GM23338 (cell line): ENCODE measurements at places on chromosomes 4 and X. TPM values are rescaled to one million over a fixed set of nuclear protein-coding genes. Genes with fewer than 3 reads are reported as not detected.
A peak's percentile ranks its signal among the peaks of the same experiment; 100 is the strongest.

Gene CLIC2
- polyA plus RNA-seq: 0.61 TPM in 2 replicates

Gene GPRIN3
- polyA plus RNA-seq: 0.49 and 0.74 TPM in 2 replicates

Gene DCAF4L1
- 0.37 and 0.55 TPM in 2 replicates for polyA plus RNA-seq

Gene VCX
- 0.24 and 0.66 TPM in 2 replicates for polyA plus RNA-seq

DNA sequence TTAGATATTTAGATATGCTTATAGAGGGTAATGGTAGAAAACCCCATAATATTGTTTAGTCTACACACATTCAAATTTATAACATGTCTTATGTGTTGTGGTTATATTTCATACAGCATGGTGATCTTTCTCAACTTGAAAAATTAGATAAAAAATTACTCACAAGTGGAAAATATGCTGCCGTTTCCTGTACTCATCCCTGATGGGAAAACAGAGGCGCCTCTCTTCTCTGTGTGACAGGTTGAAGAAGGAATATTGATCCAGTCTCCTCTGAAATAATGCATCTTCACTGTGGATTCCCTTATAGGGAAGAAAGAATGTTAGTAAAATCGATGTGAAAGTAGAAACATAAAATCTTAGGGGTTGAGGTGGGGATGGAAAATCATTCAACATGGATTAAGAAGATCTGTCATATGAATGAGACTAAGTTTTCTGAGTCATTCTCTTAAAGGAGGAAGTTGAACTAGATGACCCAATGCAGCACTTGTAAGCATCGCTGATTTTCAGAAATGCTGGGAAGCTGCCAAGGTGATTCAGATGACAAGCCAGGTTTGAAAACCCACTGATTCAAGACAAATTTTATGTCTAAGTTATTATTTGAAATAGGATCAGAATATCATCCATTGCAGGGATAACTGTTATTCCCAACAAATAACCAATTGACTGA, 70.7 kb downstream of the ANKRD50 start:
- no peak for DNase-seq

DNA sequence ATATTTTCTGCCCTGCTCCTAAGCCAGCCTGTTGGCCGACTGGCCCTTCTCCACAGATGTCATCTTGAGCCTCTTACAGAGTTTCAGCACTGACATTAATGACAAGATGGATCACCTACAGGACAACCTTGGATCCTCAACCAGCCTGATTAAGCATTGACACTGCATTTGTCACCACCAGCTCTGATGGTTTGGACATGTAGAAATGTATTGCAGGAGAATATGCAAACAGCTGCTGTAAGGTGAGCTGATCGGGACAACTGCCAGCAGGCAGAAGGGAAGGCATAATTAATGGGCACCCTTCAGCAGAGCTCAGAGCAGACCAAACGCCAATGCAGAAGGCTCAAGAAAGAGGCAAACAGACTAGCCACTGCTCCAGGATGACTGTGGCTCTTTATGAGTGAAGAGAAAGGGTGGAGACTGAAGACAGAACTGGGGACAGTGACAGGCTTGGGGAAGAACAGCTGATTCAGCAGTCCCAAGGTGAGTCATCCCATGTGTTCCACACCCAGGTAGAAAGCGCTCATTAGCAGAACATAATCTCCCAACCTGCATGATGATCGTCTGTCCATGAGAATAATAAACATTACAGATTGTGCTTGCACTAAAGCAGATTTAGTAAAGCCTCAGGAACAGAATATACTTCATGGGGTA, 6.7 kb downstream of the CORIN start:
- DNase-seq: no peak

DNA sequence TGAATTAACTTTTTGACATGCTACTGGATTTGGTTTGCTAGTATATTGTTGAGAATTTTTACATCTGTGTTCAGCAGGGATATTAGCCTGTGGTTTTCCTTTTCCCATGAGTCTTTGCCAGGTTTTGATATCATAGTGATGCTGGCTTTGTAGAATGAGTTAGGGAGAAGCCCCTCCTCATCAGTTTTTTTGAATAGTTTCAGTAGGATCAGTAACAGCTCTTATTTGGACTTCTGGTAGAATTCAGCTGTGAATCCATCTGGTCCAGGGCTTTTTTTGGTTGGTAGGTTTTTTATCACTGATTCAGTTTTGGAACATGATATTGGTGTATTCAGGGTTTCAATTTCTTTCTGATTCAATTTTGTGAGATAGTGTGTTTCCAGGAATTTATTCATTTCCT, 790.4 kb upstream of the GRID2 start:
- no peak for DNase-seq

- DNase-seq: peak; percentile 55
Measured at GRCh38 chr4:184765473-184766340, 31.8 kb upstream of the CENPU start.

DNA sequence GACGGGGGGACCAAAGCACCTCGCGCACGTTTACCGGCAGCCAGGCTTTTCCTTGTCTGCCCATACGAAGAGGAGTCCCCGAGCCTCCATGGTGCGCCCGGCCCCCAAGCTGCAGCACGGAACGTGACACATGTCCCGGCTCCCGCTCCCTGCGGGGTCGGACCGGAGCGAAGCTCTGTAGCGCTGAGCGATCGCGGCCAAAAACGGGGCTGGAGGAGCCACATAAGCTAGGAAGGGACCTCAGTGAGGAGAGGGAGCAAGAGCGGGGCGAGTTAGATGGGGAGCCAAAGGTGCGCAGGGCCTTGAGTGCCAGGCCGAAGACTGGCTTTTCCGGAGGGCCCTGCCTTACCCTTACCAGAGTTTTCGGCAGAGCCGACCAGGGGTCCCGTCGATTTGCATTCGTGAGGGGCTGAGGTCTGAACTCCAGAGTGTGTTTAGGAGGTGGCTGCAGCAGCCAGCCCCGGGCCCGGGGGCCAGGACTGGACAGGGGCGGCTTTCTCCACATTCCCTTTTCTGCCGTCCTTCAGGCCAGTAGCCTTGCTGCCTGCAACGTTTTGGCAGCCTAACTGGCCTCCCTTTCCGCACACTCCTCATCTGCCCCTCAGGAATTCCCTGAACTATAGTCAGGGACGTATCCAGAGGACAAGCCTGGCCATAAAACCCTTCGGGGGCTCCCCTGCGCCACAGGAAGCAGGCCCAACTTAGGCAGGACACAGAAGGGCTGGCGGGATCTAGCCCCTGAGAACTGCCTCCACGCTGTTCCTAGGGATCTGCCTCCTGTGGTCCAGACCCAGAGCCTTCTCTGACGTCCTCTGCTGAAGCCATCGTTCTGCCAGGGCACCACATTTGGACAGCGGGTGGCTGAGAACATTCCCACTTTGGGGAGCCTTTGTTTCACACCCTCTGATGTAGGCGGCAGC, 689 bp downstream of the SSR4 start:
- DNase-seq: no peak

- DNase-seq: peak; percentile 96
Measured at GRCh38 chr4:153249199-153250041, 45.2 kb downstream of the TRIM2 start.

GRCh38 chr4:8336412-8337075, 67.0 kb downstream of the HTRA3 start:
- no peak for DNase-seq

GRCh38 chr4:185800266-185800945, 11.6 kb downstream of the SORBS2 start:
- DNase-seq: no peak

DNA sequence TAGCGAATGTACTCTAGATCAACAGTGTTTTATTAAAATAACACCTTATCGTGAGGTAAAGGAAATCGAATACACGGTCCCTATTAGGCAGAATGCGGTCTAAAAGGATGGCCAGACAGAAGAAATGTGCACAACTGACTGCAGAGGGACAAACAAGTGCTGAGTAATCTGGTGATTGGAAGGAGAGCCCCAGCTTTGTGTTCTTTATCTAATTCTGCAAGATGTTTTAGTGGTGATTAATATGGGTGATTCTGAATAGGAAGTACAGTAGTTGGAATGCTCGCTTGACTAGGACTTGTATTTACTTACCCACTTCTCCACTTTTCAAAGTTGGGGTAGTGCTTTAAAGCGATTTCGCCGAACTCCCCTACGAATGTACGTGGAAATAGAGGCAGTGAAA, 1.2 kb downstream of the WDR44 start:
- DNase-seq: no peak

DNA sequence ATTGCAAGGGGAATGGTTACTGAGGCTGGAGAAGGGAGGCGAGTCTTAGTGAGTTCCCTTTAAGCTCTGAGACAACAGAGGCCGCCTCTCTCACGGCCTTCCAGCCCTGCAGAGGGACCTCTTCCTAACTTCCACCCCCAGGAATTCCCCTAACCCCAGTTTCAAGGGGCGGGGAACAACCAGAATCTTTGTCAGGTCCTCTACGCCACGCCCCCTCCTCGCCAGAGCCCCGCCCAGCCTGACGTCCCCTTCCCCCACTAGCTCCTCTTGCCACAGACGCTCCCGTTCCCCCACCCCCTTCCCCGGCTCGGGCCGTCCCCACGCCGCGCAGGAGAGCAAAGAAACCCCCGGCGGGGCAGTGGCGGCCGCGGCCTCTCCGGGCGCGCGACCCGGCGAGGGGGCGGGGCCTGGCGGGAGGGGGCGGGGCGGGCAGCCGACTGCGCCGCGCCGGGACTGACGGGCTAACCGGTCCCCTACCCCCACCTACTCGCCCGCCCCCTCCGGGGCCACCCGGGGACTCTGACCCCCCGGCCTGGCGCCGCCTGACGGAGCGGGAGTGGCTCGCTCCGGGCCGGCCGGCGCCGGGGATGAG, 12.3 kb upstream of the TMEM156 start:
- peak; percentile 98 for DNase-seq

DNA sequence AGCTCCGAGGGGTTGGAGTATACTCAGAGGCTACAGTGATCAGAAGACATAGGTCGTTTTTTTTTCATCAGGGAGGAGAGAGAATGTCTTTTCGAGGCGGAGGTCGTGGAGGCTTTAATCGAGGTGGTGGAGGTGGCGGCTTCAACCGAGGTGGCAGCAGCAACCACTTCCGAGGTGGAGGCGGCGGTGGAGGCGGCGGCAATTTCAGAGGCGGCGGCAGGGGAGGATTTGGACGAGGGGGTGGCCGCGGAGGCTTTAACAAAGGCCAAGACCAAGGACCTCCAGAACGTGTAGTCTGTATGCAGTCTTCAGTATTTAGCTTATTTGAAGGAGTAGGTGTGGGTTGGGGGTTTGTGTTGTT, 500 bp downstream of the GAR1 start:
- DNase-seq: peak; percentile 21

DNA sequence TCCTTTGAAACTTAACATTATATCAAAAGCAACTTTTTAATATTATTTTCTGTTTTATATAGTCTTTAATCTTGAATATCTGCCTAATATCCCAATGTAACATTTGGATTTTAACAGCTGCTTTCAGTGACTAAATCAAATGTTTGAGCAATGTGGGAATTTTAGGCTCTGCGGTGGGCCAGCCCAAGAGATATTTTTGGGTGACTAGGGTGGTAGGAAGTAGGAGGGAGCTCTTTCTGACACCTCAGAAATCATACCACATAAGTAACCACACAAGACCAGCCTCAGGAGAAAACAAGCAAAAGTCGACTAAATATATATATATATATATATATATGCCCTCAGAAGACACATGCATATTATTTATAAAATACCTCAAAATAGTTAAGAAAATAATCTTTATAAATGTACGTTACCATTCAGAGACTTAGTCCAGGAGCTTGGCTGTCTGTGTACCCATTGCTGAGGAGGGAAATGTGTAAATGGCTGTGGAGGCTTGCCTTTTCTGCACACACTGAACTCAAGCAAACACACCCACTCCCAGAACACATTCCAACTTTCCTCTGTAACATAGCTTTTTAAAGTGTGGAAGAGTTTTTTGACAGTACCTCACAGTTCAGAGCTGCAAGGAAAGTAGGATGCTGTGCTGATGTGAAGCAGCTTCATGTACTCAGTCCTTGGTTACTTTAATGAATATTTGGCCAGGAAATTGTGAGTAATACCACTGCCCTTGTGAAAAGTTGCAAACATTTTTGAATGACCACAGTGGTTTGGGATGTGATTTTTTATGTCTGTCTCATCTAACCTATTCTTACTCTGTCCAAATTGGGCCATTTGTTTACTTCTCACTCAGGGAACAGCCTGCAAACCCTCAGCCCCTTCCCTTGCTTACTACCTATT, at the start of gene RTL3:
RTL3 (minus strand) TSS at position 484 of the 900 bp plus-strand sequence. CDS start 908 bp downstream, outside the sequence.
- DNase-seq: no peak

GRCh38 chr4:113955411-113955810, 24.0 kb downstream of the ARSJ start:
- no peak for DNase-seq

DNA sequence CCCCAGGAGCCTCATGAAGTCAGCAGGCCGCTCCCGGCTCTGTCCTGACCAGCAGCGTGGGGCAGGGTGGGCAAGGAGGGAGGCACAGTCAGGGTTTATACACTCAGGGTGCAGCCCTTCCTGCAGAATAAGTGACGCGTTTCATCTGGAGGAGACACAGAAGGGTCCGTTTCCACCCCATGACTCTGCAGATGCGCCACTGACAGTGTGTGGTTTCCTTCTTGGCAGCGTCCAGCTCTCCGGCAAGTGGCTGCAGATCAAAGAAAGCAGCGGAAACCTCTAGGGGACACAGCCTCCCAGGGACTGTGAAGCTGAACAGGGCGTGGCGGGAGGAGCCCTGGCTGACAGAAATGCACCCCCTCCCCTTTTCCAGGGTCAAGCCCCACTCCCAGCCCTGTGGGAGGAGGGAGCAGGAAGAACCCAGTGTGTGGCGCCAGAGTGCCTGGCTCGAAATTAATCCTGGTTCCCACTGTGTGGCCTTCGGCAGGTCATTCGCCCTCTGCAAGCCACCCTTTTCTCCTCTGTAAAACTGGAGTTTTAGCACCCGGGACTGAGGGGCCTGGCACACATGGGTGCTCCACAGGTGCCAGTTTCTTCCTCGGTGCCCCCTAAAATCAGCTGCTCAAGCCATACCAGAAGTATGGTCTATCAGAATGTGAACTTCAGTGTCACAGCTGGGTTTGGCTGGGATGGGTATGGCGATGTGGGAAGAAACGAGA, 17.3 kb upstream of the TBC1D14 start:
- peak; percentile 71 for DNase-seq

DNA sequence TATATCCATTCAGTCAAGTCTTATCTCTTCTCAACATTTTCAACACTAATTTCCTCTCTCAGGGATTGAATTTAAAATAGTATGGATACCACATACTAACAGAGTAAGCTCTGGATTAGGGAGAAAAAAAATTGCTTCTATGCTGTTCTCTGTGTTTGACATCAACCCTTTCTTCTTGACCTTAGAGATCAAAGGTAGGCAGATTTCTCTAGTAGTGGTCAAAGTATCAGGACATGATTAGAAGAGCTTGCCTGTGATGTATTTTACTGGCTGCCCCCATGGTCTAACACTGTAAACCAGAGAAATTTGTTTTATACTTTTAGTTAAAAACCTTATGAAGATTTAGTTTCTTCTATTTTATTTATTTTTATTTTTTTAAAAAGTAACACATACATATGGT, 8.3 kb downstream of the ADH6 start:
- DNase-seq: no peak

GRCh38 chrX:119516157-119516702, 48.0 kb downstream of the SLC25A5 start:
- peak; percentile 79 for DNase-seq

- peak; percentile 56 for DNase-seq
Measured at GRCh38 chr4:18508786-18509185, 487.2 kb upstream of the LCORL start.

GRCh38 chrX:24646745-24647182, 383 bp downstream of the PCYT1B start:
- peak; percentile 70 for DNase-seq

- no peak for DNase-seq
Measured at GRCh38 chr4:156312261-156312847, 358.7 kb upstream of the CTSO start.

GRCh38 chr4:98203332-98204235, 57.6 kb upstream of the RAP1GDS1 start:
- peak; percentile 5 for DNase-seq
